ENCODE measurements at places on chromosomes 3 and 15.

DNA sequence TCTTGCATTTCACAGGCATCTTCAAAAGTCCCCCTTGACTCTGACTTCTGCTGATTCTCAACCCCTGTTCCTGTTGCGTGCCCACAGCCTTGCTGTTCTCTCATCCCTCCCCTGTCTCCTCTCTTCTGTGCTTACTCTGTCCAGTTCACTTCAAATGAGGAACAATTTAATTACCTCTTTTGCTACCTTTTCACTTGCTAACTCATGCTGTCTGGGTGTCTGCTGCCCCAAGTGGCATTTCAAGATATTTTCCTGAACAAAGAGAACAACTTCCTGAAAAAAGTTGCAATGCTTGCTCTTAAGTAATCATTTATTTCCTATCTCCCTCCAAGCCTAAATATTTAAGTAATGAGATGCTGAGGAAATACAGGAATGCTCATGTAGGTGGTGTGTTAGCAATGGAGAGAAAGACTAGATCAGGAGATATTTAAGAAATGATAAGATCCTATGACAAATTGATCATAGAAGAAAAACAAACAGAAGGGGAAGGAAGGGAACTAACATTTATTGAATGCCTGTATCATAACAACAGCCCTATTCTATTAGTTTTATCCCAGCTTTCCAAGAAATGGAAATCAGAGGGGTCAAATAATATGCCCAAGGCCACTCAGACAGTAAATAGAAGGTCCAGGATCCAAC lies 42.2 kb downstream of the SV2B start:
- DNase-seq = no peak

GRCh38 chr3:192826214-192827006 lies 91.2 kb downstream of the MB21D2 start:
- DNase-seq = no peak

GRCh38 chr3:62638316-62638715 lies 236.9 kb downstream of the CADPS start:
- no peak for DNase-seq

DNA sequence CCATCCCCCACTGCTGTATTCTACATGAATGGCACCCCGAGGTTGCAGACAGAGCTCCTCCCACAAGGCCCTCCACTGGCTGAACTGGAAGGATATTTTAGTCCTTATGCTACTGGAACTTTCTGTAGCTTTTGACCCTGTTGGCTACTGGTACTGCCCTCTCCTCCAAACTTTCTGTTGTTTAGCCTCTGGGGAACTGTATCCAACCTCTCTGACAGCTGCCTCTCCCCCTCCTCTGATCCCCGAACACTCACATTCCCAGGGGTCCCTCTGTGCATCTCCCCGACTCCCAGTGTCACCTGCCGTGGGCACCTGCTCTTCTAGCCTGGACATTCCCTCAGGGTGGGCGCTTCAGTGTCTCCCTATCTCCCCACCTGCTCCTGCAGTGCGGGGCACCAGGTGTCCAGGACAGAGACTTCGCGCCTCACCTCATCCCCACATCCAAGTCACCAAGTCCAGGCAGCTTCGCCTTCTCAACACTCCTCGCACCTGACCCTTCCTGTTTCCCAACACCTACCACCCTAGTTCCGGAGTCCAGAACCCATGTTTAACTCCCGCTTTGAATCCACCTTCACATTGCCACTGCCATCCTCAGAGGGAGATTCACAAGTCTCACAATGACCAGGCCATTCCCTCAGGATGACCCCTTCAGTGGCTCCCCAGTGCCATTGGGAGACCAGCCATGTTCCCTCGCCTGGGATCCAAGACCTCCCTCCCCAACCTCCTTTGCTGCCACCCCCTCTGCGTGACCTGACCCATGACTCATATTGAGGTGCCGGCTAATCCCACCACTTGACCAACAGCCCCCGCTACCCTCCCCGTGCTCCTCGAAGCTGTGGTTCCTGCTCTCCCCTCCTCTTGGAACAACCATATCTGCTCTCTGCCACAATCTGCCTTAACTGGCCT lies 34.2 kb downstream of the BDH1 start:
- no peak for DNase-seq

DNA sequence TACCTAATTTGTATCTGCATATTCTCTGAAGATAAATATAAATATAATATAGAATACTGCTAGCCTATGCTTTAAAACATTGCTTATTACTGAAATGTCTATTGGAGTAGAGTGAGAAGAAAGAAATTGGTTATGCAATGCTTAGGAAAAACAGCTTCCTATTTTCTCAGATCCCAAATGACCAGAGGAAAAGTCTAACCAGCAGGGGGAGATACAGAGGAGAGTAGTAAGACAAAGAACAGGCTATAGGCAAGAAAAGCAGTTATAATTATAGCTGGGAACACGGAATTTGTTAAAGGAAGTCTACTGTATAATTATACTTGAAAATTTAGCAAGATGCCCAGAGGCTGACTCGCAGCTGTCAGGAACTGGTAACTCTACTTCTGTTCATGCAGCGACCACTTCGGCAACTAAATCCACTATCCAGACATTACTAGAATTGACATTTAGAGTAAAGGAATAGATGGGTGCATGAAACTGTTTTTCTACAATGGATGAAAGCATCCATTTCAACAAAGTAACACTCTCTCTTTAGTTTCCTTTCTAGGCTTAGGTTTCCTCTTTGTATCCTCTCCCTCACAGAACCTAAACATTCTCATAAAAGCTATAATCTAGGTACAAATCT lies 97.2 kb downstream of the TBC1D5 start:
- DNase-seq = peak; percentile 51

GRCh38 chr3:5017925-5018531 lies 38.8 kb downstream of the BHLHE40 start:
- DNase-seq = peak; percentile 67

DNA sequence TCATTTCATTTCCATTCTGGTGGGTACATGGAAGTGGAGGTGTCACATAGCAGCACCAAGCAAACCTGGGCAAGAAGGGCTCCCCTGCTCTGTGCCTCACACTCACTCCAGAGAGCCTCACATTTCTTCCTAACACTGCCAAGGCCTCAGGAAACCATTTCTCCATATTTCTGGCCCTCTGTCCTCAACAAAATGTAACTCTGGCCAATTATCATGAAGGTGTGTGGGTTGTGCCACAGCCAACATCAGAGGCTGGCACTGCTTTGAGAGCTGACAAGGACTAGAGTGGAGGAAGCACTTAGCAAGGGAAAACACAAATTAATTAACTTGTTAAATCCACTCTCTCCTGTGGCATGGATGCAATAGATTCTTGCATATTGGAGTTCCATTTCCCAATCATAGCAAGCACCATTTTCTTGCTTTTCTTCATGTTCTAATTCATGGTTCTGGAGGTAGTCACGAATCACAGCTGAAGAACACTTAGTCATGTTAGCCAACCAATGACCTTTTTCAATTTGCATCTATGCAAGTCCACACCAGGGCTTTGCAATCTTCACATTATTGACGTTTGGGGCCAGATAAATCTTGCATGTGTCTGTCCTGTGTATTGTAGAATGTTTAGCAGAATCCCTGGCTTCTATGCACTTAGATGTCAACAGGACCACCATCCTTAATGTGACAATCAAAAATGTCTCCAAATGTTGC lies 241.1 kb downstream of the PLCL2 start:
- no peak for DNase-seq

- peak; percentile 11 for DNase-seq
Observed at GRCh38 chr3:151307583-151308488, 8.8 kb downstream of the GPR87 start.

DNA sequence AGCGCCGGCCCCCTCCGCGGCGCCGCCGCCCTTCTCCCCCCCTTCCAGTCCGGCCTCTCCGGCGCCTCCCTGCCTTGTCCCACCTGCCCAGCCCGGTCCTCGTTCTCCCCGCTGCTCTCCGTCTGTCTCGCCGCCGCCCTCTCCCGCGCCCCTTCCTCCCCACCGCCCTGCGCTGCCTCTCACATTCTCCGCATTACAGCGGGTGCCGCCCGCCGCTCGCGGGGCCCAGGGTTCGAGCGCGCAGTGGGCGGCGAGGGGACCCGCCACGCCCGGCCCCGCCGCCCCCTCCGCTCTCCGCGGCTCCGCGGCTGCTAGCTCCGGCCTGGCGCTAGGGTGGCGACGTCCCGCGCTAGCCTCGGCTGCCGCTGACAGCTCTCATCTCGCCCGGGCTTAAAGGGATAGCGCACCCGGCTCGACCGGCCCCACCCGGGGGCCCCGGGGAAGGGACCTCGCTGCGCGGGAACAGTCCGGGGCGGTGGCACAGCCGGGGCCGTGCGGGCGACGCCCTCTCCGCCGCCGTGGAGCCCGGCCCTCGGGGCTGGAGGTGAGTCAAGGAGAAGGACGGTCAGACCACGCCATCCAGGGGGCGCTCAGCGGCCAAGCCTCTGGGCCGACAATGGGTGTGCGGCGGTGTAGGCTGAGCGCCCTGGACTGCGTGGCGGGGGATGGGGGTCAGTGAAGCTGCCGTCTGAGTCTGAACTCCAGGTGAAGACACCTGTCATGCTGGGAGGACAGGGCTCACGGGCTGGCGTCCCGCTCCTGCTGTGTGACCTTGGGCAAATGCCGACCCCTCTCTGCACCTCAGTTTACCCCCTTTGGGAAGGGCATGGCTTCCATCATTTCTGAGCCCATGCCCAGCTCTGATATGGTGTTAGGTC lies 187.4 kb upstream of the LINGO1 start:
- DNase-seq = no peak

- DNase-seq = no peak
Observed at GRCh38 chr15:43275740-43276562, 9.2 kb upstream of the TGM5 start.

DNA sequence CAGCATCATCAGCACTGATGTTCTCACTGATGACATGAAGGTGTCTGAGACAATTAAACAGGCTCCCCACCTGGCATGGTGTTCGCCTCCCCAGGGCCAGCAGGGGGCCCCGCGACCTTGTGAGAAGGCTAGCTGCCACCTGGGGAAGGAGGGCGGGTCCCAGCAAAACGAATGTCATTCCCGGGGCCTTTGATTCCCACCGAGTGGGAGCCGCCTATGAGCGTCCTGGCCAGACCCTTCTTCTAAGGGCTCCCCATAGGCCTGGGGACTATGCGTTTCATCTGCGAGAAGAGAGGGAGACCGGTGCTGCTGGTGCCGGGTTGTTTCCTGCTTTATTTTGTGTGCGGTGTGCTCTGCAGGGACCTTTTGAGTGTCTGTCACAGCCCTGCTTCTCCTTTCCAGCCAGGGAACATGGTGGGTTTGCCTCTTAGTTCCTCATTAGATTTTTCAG lies 20.5 kb upstream of the MINDY4B start:
- peak; percentile 38 for DNase-seq

GRCh38 chr15:50112488-50113186 lies 6.4 kb downstream of the ATP8B4 start:
- no peak for DNase-seq

DNA sequence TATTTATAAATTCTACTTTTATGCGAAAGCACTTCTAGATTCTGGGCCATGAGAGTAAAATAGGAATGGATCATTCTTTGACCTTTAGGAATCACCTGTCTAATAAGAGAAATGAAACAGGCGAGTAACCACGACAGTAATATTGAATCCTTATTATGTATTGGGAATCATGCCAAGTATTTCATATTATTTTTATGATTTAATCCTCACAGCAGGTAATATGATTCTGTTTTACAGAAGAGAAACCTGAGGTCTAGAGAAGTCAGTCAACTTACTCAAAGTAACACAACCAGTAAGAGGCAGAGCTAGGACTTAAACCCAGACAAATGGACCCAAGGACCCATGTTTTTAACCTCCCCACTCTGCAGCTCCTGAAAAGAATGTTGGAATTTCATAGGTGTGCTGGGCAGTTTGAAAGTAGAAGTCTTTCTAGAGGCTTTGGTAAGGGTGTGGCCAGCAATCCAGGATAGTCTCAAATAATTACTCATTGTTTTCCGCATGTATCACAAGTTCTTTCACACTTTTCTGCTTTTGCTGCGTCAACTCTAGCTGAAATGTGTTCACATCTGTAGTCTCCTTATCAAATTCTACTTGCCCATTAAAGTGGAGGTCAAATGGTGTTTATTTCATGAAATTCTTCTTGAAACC lies 181.7 kb downstream of the TPRG1 start:
- no peak for DNase-seq

GRCh38 chr15:88382482-88382983 lies 84.7 kb downstream of the MRPL46 start:
- no peak for DNase-seq

- DNase-seq = no peak
Observed at GRCh38 chr3:47681016-47681415, 100.7 kb downstream of the SMARCC1 start.

- DNase-seq = no peak
Observed at GRCh38 chr3:33313331-33313730, 36.1 kb downstream of the FBXL2 start.

DNA sequence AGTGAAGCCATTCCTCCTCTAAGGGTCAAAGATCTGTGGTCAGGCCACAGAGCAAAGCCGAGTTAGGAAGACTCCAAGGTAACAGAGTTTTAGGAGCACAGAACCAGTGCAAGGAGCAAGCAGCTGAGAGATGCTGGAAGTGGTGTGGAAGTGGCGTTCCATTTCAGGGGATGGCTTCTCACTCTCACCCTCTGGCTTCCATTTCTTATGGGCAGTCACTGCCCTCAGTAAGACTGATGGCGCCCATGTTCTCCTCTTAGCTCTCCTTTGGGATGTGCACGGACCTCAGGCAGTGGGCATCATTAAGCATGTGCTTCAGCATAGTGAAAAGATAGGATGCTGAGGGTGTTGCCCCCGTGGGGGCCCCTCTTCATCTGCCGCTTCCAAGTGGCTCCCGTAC lies 90.3 kb downstream of the ASB7 start:
- DNase-seq = no peak

GRCh38 chr15:81178365-81178764 lies 18.3 kb upstream of the IL16 start:
- no peak for DNase-seq

- DNase-seq = no peak
Observed at GRCh38 chr3:66989241-66989640, 8.9 kb upstream of the KBTBD8 start.

DNA sequence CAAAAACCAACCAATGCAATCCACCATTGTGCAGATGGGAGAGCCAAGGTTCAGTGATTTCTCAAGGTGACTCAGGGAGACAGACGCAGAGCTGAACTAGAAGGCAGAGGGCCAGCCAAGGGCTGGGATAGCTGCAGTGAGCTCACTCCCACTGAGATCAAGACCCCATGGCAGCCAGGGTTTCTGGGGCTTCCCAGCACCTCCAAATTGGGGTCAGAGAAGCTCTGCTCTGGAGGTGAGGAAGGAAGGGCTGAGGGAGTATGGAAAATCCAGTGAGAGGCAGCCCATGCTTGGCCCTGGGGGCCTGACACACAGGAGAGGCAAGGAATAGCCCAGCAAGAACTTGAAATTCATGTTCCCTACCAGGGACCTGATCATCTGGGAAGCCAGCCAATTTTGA lies 61.0 kb downstream of the ISG20 start:
- DNase-seq = no peak

- DNase-seq = no peak
Observed at GRCh38 chr3:53700441-53700840, 145.8 kb downstream of the CHDH start.

- no peak for DNase-seq
Observed at GRCh38 chr3:190579514-190580137, 65.7 kb downstream of the IL1RAP start.

DNA sequence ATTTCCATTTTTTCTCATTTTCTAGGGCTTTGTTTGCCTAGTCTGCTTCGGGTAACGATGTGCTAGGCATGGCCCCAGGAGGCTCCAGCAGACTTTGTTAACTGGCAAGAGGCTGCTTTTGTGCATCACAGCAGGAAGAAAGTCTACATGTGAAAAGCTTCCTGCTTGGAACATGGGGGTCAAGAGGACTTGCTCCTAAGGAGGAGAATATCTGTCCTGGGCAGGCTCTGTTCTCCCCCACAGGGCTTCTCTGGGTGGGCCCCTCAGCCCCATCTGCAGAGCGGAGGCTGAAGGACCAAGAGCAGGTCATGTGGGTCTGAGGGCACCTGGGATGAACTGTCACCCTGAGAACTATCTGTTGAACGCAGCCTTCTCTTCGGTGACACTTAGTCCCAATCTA lies 94.7 kb downstream of the CCNL1 start:
- no peak for DNase-seq

Measured in AG08395 (cell line).